Activated CD4-positive, alpha-beta T cell treated with anti-CD3 and anti-CD28 coated beads for 36 hours (primary cell): ENCODE measurements at places on chromosomes 2 and 18.

DNA sequence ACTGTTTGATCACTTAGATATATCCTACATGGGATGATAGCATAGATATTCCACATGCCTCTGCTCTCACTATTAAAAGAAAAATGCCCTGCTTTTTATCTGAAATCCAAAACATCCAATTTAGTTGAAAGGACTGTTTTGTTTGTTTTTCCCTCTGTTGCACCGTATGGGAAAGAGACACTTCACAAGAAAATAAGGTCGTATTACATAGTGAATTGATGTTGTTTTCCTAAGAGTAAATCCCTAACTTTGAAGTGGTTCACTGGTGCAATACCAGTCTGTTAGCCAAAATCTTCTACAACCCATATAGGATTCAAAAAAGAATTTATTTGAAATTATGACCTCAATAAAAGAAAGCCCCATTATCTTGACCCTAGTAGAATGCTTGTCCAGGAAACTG lies 18.1 kb downstream of the TGFA start:
- no peak for DNase-seq

- no peak for DNase-seq
Observed at GRCh38 chr2:40177366-40177765, 274.5 kb downstream of the SLC8A1 start.

DNA sequence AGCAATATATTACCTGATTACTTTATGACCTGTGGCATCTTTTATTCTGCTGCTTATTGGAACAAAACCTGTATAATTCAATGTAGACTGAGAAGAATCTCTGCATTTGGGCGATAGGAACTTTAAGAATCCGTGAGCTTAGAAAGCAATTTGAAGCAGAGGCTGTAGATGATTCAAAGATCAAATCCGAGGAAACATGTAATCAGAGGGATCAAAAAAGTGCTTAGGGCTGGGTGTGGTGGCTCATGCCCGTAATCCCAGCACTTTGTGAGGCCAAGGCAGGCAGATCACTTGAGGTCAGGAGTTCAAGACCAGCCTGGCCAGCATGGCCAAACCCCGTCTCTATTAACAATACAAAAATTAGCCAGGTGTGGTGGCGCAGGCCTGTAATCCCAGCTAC lies 198.4 kb downstream of the MTX2 start:
- DNase-seq: no peak

DNA sequence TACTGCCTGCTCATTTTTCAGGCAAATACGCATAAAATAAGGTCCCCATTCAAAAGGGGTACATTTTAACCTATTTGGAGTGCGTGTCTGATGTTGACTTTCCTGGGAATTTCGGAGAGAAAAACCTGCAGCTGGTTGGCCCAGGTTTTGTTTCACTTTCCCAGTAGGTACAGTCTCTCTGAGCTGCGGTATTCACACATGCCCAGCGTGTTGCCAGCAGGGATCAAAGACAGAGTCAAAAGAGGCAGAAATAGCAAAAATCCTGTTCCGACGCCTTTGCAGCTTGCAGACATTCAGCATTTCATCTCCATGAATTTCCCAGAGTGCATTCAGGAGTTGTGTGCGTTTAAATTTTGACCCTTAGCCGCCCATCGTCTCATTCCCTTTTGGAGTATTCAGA lies 855.4 kb upstream of the CELF4 start:
- DNase-seq: no peak

- no peak for DNase-seq
Observed at GRCh38 chr18:55240978-55241377, 281.7 kb upstream of the CCDC68 start.

- no peak for DNase-seq
Observed at GRCh38 chr2:207385903-207386302, 143.9 kb upstream of the CREB1 start.

DNA sequence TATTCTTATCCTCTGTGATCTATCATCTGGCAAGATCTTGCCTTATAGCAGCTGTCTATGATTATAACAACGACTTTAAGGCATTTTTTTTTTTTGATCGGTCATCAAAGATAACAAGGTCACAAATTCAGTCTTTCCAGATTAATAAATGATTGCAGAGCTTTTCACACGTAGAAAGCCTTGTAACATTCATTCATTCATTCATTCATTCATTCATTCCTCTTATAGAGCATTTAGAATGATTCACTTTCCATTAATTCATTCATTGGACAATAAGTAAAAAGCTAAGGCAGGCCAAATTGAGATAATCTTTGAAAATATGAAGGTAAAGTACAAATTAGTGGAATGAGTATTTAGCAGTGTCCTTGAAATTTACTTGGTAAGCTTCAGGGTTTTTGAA lies 223.7 kb downstream of the NUP35 start:
- no peak for DNase-seq

- DNase-seq: peak; percentile 57
Observed at GRCh38 chr2:84879584-84880394, 1.1 kb downstream of the TRABD2A start.

- no peak for DNase-seq
Observed at GRCh38 chr2:28664120-28664842, 87.3 kb upstream of the PPP1CB start.

GRCh38 chr2:70546376-70546775 lies 7.2 kb downstream of the TGFA start:
- no peak for DNase-seq

- DNase-seq: no peak
Observed at GRCh38 chr2:30636311-30636710, 170.9 kb downstream of the CAPN13 start.

GRCh38 chr18:79521416-79522205 lies 125.9 kb downstream of the NFATC1 start:
- DNase-seq: peak; percentile 42

GRCh38 chr2:30820381-30821055 lies 13.3 kb upstream of the CAPN13 start:
- DNase-seq: no peak

GRCh38 chr2:100230754-100231153 lies 88.4 kb upstream of the AFF3 start:
- DNase-seq: no peak

- no peak for DNase-seq
Observed at GRCh38 chr2:182259629-182260150, 167.1 kb downstream of the PDE1A start.
